ENCODE measurements at places on chromosomes 11 and 22.

DNA sequence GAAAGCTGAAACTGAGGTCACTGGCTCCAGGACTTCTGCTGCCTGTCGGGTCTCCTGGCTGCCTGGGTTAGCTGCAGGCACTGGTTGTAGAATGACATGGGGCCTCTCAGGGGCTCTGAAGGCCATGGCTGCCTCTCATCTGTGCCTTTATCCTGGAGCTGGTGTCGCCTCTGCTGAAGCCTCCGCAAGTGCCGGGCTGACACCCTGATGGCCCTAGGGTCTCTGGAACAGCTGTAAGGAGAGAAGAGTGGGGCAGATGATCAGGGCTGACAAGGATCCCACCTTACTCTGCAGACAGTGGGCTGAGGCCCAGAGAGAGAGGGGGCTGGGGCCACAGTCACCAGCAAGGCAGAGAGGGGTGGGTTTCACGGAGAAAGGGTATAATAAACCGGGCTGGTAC is 4.6 kb downstream of the PLA2G3 start:
- H3K27ac ChIP-seq: no peak overlapping the region
- no peak for DNase-seq
- H3K4me3 ChIP-seq: no peak overlapping the region

DNA sequence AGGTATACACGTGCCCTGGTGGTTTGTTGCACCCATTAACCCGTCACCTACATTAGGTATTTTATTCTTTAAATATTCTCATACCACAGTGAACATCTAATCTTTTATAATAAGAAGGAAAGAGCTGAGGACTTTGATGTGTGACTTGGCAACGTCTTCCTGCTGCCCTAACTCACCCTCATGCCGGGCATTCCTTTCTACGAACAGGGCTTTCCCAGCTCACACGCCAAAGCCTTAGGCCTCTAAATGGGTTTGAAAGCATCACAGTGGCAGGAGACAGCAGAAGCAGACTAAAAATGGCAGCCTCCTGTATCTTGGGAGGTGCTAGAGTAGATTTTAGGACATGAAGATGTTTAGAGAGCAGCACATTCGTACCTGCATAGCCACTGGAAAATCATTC is 52.6 kb downstream of the CLTCL1 start:
- H3K4me3 ChIP-seq: no peak overlapping the region
- no peaks in the 10 kb centered on the region for H3K27me3 ChIP-seq
- no peak for DNase-seq
- H3K36me3 ChIP-seq: no peaks in the 10 kb centered on the region
- peaks cover 5% of the 10 kb centered on the region for H3K4me1 ChIP-seq

- DNase-seq: no peak
- H3K27ac ChIP-seq: peak overlapping the region; percentile 86
- H3K4me1 ChIP-seq: peaks cover 55% of the 10 kb centered on the region
- peak overlapping the region; percentile 93 for H3K4me3 ChIP-seq
- H3K27me3 ChIP-seq: no peaks in the 10 kb centered on the region
Measured at GRCh38 chr22:30326255-30326705, 461 bp downstream of the TBC1D10A start.

DNA sequence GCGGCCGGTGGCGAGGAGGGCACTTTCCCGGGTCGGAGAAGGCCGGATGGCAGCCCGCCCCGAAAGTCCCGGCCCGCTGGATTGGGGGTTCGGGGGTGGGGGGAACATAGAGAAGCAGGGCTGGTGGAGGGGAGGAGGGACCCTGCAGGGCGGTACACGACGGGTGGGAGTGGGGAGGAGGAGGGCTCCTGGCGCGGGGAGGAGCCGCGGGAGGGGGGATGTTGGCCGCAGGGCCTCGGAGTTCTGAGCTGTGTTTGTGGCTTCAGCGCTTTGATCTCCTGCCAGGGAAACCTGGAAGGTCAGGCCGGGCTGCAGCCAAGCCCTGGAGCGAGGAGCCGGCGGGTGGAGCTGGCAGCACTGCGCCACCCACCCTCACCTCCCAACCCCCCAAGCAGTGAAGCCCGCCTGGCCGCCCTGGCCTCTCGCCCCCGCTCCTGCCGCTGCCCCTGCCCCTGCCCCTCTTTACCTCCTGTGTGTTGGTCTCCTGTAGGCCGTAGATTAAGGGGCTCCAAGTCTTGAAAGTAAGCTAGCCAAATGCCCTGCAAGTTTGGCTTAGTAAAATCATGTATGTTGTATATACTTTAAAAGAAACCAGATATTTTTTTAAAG is 30.9 kb downstream of the C22orf31 start:
- DNase-seq: peak; percentile 40
- H3K36me3 ChIP-seq: no peaks in the 10 kb centered on the region
- peaks cover 37% of the 10 kb centered on the region for H3K4me1 ChIP-seq
- no peaks in the 10 kb centered on the region for H3K27me3 ChIP-seq
- peak overlapping the region; percentile 81 for H3K27ac ChIP-seq
- H3K4me3 ChIP-seq: peak overlapping the region; percentile 70

- no peaks in the 10 kb centered on the region for H3K36me3 ChIP-seq
- peaks cover 10% of the 10 kb centered on the region for H3K4me1 ChIP-seq
- no peak overlapping the region for H3K27ac ChIP-seq
- DNase-seq: no peak
- H3K27me3 ChIP-seq: no peaks in the 10 kb centered on the region
Measured at GRCh38 chr11:2805388-2806056, 80.1 kb downstream of the CDKN1C start.

GRCh38 chr11:77040401-77040777 is 6.2 kb downstream of the B3GNT6 start:
- no peak for DNase-seq
- no peaks in the 10 kb centered on the region for H3K36me3 ChIP-seq
- no peaks in the 10 kb centered on the region for H3K27me3 ChIP-seq
- no peak overlapping the region for H3K27ac ChIP-seq
- H3K4me1 ChIP-seq: peaks cover 9% of the 10 kb centered on the region

DNA sequence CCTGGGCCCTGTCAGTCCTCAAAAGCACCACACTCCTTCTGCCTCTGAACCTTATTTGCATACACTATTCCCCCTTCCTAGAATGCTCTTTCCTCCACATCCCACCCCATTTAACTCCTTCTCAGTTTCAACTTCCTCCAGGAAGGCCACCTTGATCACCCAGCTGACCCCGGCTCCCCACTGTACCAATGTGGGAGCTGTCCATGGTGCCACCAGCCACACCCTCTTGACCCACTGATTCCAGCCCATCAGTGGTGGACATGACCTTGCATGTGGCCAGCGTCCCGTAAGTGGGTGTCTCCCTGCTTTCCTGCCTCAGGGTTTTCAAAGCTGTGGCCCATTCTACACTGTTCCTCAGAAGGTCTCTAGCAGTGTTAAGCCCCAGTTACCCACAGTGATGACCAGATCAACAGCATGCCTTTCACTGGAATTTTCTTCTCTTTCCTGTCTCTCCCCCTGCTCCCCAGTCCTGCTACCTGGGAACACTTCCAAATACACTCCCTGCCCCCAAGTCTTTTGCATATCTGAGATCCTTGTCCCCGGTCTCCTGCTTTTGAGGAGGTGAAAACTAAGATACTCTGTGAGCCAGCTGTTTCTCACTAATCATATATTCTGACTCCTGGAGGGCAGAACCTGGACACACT is 346.6 kb downstream of the MN1 start:
- H3K36me3 ChIP-seq: no peaks in the 10 kb centered on the region
- no peak overlapping the region for H3K4me3 ChIP-seq
- peaks cover 24% of the 10 kb centered on the region for H3K4me1 ChIP-seq
- no peak overlapping the region for H3K27ac ChIP-seq

DNA sequence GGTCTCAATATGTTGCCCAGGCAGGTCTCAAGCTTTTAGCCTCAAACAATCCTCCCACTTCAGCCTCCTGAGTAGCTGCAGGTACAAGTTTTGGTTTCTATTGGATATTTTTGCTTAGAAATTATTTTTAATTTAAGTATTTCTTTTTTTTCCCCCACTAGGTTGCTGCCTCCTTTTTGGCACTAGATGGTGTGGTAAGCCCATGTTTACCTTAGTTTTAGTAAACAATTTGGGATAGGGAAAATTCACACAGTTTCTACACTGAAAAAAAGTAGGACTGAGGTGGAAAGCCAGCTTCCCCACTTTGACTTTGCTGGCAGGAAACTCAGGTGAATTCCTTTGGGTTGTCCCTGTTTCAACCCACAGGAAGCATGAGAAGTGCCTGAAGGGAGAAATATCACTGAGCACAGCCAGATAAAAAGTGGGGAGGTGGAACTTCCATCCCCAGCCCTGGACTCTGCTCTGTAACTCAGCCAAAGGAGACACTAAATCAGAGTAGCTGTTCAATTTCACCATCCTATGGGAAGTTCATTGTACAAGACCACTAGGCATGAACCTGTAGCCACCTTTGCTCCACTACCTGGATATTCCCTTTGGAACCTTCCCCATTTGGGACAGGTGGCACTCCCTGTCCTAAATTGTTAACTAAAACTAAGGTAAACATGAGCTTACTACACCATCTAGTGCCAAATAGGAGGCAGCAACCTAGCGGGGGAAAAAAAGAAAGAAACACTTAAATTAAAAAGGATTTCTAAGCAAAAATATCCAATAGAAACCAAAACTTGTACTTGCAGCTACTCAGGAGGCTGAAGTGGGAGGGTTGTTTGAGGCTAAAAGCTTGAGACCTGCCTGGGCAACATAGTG is 154.4 kb upstream of the FAT3 start:
- H3K27ac ChIP-seq: no peak overlapping the region
- H3K36me3 ChIP-seq: no peaks in the 10 kb centered on the region
- H3K4me1 ChIP-seq: no peaks in the 10 kb centered on the region

DNA sequence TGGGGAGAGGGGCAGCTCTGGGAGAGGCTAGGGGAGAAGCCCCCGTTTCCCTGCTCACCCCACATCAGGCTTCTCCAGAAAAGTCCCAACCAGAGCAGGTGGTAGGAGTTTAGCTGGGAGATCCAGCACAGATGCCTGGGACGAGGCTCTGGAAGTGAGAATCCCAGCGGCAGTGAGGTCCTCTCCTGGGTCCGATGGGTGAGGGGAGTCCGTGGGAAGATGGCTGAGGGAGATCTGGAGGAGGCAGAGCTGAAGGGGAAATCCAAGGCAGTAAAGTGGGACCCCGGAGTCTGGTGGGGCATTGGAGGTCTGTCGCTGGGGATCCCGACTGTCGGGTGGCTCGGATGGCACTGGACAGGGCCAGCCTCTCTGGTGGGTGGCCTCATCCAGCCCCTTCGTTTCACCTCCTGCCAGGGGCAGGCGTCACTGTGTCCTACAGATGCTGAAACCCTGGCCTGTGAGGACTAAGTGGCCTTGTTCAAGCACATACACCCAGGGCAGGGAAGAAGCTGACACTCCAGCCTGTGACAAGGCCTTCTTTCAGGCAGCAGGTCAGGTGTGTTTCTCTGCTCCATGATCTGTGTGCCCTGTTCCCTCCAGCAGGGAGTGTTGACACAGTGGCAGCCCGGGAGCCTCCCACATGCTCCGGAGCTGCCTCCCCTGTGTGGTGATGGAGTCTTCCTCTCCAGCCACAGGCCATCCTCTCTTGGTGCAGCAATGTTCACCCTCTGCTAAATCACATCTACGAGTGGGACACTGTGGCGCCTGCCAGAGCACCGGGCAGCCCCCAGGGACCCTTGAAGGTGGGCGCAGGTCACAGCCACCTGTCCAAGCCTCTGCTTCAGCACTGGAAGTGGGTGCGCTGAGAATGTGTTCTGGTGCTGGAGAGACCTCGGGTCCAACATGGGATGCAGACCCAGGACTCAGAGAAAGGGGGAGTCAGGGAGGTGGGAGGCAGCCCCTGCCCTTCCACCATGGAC is 850.8 kb downstream of the BRD1 start:
- H3K4me3 ChIP-seq: no peak overlapping the region
- DNase-seq: no peak
- no peak overlapping the region for H3K27ac ChIP-seq

DNA sequence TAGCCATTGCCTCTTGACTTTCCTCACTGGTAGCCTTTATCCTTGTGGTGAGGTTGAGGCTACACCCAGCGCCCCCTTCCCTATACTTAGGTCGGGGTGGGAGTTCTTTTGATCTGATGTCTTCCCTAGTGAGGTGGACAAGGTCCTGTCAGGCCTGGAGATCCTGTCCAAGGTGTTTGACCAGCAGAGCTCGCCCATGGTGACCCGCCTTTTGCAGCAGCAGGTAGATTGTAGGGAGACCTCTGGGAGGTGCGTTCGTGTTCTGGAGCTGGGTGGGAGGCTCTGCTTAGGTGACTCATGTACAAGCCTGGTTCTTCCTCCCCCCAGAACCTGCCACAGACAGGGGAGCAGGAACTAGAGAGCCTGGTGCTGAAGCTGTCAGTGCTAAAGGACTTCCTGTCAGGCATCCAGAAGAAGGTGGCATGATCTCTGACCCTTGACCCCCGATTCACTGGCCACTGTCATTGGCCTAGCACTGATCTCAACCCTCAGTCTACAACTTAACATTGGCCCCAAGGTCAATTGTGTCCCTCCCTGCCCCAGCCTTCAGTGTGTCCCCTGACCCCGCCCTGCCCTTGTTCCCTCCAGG is 4.9 kb downstream of the INPPL1 start:
- H3K27ac ChIP-seq: no peak overlapping the region
- no peak overlapping the region for H3K4me3 ChIP-seq
- peaks cover 64% of the 10 kb centered on the region for H3K36me3 ChIP-seq

DNA sequence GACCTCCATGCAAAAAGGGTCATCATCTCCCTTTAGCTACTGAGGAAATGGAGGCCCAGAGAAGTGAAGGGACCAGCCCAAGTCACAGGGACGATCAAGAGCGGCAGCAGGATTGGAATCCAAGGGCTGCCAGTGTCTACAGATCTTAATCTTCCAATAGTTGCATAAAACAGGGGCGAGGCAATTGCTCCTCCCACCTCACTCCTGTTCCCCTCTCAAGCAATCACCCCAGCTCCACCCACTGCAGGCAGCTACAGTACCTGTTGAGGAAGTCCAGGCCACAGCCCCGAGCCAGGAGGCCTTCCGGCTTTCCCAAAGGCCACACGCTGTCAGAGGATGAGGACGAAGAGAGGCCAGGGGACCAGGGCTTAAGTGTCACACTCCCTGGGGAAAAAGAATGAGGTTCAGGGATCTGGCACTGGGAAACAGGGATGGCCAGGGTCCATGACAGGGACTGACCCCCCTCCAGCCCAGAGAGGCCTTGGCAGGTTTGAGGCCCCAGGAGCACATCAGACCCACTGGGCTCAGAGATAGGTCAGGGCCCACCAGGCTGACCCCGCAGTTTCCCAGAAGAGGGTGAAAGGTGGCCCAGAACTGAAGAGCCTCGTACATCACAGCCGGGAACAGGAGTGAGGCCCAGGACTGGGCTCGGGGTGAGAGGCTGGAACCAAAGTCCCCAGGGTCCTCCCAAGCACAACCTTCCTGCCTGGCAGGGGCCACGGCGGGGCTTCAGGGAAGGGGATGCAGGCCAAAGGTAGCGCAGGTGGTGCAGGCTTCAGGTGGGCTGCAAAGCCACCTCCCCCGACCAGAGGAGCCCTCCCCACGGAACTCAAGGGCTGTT is 16.4 kb upstream of the MFNG start:
- no peak for DNase-seq
- H3K4me1 ChIP-seq: peaks cover 11% of the 10 kb centered on the region
- no peaks in the 10 kb centered on the region for H3K27me3 ChIP-seq
- H3K4me3 ChIP-seq: no peak overlapping the region

DNA sequence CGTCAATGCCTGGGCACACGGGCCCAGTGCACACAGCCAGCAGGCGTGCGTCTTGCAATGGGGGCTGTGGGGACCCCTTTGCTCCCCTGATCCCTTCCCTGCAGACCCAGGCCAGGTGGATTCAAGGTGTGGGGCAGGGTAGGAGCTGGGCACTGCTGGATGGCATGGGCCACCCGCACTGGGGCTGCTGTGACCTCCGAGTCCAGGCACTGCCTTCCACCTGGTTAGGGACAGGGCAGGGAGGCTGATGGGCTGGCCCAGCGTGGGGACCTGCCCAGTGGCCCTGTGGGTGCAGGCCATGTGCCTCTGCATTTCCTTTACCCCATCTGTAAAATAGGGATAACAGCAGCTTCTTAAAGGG is 22.9 kb downstream of the KCNQ1 start:
- H3K4me1 ChIP-seq: no peaks in the 10 kb centered on the region
- no peak overlapping the region for H3K27ac ChIP-seq
- H3K4me3 ChIP-seq: no peak overlapping the region
- H3K27me3 ChIP-seq: no peaks in the 10 kb centered on the region
- H3K36me3 ChIP-seq: no peaks in the 10 kb centered on the region
